ENCODE measurements at places on chromosomes 7 and 10.

DNA sequence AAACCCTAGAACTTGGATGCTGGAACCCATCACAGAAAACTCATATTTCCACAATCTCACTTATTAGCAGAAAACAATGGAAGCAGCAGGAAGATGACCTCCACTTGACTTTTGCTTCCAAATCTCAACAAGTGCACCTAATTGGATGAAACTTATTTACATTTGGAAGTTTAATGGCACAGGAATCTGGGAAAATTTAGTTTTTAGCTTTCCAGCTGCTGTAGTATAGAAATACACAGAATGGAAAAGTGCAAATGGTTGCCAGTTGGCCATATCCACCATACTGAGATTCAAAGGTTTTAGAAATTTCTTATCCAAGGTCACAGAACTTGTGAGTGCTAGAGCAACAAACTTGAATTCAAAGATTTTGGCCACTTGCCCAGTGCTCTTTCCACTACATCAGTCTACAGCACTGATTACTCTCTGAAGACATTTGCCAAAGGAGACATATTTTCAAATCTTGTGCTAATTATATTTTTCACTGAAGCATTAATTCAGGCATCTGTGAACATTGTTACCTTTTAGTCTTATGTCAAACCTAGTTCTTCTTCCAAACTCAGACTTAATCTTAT lies 9.3 kb upstream of the AHR start:
- no peak for DNase-seq

- no peak for DNase-seq
These were observed 349.6 kb downstream of the TFEC start for GRCh38 chr7:115680921-115681320.

- DNase-seq, result no peak
These were observed 112.7 kb upstream of the BMPER start for GRCh38 chr7:33792547-33793105.

GRCh38 chr7:38451840-38452239 lies 178.4 kb upstream of the TARP start:
- DNase-seq, result no peak

GRCh38 chr7:113144817-113145216 lies 26.5 kb upstream of the SMIM30 start:
- no peak for DNase-seq
